ENCODE measurements at places on chromosomes 3 and 15.

DNA sequence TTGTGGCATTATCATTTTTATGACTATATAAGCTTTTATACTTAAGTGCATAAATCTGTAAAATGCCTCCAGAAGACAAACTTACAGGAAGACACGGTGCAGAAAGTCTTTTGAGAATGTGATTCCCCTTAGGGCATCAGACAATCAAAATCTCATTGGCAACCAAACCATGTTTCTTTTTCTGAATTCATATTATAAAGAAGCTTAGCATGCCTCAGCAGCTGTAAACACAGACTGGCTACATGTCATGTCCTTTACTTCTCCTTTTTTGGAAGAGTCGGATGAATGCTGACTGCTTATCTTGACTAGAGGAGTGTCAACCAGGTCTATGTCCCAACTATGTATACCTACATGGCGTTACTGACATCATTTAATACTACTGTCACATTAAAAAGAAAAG, 150.1 kb downstream of the PLD1 start:
- no peak for DNase-seq

GRCh38 chr3:114308830-114309229, 15.0 kb downstream of the TIGIT start:
- no peak for DNase-seq

GRCh38 chr3:105826778-105827634, 41.8 kb downstream of the CBLB start:
- DNase-seq: peak; percentile 77

DNA sequence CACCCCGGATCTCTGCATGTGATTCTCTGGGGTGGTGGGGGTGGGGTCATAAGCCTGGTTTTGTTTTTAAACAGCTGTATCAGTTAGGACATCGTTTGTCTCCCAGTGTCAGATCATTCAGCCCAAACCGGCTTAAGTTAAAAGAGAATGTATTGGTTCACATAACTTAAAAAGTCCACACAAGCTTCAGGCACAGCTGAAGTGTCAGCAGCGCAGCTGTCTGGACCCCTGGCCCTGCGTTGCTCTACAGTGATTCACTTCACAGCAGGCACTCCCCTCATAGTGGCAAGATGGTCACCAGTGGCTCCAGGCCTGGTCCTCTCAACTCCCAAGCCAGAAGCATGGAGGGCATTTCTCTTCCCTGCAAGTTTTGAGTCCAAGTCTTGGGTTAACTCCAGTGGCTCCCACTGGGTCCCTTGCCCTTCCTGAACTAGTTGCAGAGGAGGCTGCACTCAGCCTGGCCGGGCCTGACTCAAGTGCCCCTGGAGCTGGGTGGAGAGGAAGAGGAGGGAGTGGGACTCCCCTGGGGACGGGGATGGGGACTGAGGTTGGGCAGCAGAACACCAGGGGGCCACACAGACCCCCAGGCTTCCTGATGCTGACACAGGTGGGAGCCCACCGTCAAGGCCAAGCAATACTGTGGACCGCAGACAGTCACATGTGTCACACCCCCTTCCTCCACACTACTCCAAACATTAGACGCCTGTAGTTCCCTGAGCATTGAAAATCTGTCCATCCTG, 28.9 kb upstream of the GP9 start:
- no peak for DNase-seq

- no peak for DNase-seq
Measured at GRCh38 chr3:131109156-131109555, 82.5 kb downstream of the NEK11 start.

- peak; percentile 43 for DNase-seq
Measured at GRCh38 chr3:4310971-4311370, 7.8 kb downstream of the SETMAR start.

DNA sequence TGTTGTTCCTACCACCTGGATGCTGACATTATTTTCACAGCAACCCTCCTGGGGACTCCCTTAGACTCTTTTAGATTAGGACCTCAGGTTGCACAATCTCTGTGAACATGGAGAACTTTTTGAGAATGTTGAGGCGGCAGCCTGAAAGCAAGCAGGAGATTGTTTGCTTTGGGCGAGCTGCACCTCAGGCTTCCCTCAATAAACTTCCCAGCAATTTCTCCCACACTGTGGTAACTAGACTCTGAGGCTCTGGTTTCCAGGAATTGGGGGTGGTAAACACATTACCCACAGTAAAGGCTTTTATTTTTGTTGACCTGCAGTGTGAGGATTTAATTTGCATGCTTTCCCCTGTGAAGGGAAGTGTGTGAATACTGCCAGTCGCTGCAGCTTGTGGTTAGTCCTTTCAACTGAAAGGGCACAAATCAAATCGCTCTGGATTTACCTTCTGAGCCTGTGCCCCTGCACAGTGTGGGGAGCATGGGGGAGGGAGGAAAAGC, 35.2 kb upstream of the SIAH2 start:
- DNase-seq: no peak

- DNase-seq: no peak
Measured at GRCh38 chr3:157464321-157464720, 27.7 kb downstream of the PTX3 start.

- no peak for DNase-seq
Measured at GRCh38 chr3:191721390-191721861, 260.5 kb downstream of the PYDC2 start.

DNA sequence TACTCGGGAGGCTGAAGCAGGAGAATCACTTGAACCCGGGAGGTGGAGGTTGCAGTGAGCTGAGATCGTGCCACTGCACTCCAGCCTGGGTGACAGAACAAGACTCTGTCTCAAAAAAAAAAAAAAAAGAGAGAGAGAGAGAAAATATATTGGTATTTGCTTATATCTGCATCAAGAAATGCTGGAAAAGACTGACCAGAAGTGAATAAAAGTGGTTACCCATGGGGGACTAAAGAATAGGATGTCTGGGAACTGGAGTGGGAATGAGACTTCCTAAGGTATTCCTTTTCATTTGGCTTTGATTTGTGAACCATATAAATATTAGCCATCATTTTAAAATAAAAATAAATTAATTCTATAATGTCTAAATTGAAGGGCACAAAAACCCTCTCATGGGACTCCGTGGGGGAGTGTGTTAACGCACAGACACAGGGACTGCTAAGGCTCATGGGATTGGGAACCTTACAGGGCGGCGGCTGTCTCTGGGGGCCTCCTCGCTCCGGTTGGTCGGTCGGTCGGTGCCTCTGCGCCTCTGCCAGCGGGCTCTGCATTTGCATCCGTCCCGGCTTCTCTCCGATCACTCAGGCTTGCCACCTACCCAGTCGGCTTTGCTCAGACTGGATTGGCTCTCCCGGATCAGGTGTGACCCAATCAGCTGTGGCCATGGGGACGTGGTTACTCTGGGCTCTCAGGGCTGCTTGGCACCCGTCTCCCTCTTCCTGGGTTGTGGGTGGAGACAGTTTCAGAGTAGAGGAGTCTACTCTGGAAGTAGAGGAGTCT, 12.7 kb upstream of the TSPAN3 start:
- peak; percentile 82 for DNase-seq

DNA sequence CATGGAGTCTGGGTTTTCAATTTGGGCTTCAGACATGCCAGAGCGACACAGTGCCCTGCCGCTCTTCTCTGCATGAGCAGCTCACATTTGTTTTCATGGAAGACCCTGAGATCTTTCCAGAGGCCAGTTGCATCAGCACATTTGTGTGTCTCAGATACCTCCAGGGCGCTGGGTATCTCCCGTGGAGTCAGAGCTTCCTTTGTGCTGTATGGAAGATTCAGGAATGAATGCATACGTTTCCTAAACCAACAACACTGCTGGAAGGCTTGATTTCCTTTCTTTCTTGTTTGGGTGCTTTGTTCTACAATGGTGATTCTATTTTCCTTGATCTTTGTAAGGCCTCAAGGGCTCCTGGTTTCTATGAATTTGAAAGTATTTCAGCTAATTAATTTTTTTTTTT, 106.5 kb downstream of the CACNA2D3 start:
- no peak for DNase-seq

GRCh38 chr3:9980251-9980650, 6.4 kb downstream of the EMC3 start:
- no peak for DNase-seq

DNA sequence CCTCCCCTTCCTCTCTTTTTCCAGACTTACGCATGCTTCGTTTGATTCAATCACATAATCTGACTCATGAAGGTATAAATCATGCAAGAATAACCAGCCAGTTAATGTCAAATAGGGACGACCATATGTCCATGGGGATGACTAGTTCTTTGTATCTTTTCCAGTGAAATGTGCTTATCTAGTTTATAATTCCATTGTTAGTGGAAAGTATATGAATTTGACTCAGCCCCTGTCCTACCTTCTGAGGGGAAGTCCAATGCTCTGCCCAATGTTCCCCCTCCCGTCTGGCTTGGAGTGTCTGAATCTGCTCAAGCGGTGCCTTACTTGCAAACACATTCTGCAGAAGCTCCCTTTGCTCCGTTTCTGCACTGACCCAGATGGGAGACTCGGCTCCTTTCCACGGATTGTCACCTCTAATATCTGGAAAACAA, 55.0 kb upstream of the EPHB3 start:
- DNase-seq: no peak

- no peak for DNase-seq
Measured at GRCh38 chr3:41089566-41089965, 109.7 kb upstream of the CTNNB1 start.

- DNase-seq: peak; percentile 55
Measured at GRCh38 chr3:33037471-33037870, 59.5 kb downstream of the GLB1 start.

- DNase-seq: no peak
Measured at GRCh38 chr15:48777645-48778330, 33.1 kb downstream of the CEP152 start.

DNA sequence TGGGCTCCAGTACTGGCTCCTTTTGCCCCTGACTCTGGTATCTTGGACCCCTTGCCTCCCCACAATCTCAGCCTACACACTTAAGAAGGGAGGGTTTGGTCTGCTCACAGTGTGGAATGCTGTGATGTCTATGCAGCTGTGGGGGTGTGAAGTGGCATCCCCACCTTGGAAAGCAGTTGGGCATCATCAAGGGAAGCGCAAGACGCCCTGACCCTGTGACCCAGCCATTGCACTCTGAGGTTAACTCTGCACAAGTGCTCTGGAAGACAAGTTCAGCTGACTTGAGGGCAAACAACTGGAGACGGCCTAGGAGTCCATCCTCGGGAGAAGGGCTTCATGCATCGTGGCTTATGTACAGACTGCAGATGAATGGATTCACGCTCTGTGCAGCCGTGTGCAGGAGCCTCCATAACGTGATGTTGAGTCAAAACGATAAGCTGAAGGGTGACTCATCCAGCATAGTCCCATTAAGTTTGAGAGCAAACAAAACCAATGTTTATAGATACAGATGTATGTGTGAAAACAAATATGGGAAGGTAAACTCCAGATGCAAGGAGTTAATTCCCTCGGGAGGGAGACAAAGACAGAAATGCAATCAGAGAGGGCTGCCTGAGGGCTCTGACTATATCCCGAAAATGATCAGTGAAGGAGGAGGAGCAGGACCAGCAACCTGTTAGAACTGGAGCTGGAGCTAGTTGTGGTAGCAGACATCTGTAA, 86.8 kb downstream of the LSM3 start:
- DNase-seq: no peak
